ENCODE measurements at places on chromosomes 12 and 14.
A peak's percentile ranks its signal among the peaks of the same experiment; 100 is the strongest.

DNA sequence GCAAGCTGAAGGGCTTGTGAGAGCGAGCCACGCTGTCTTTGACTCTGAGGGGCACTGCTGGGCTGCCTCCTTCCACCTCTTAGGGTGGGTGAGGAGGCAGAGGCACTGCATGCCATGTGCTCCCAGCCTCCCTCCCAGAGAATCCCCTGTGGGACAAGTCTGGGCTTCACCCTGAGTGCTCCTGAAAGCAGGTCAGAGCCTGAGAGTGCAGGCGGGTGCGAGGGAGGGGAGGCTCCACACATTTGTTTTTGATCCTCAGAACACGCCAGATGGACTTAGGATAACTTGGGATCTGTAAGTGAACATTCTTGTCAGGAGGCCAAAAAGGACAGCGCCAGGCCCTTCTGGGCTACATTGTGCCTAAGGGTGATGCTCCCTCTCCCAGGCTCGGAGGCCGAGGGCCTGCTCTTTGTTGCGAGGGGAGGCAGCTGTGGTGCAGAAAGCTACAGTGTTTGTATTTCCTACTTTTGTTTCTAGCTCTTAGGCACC is 155.4 kb downstream of the TMX1 start:
- DNase-seq = peak; percentile 96

- peak; percentile 25 for DNase-seq
Observed at GRCh38 chr14:76773188-76773885, 12.1 kb downstream of the VASH1 start.

DNA sequence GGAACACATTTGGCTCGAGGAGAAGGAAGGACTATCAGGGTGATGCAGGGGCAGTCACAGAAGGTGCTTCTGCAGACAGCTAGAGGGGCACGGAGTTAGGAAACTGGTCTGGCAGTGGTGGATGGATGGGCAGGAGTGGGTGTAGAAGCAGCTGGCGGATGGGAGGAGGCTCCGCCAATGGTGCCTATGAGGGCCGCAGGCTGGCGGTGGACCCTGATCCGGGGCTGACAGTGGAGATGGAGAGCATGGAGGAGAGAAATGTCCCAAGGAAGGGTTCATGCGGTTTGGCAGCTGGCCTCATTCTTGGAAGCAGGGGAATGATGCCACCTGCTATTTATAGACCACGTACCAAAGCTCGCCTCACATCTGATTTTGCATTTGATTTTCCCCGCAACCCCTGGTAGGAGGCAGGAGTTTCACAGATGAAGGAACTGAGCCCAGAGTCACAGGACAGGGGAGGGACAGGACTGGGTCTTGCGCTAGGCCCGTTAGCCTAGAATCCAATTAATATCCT is 237.1 kb downstream of the FOXN3 start:
- DNase-seq = no peak

DNA sequence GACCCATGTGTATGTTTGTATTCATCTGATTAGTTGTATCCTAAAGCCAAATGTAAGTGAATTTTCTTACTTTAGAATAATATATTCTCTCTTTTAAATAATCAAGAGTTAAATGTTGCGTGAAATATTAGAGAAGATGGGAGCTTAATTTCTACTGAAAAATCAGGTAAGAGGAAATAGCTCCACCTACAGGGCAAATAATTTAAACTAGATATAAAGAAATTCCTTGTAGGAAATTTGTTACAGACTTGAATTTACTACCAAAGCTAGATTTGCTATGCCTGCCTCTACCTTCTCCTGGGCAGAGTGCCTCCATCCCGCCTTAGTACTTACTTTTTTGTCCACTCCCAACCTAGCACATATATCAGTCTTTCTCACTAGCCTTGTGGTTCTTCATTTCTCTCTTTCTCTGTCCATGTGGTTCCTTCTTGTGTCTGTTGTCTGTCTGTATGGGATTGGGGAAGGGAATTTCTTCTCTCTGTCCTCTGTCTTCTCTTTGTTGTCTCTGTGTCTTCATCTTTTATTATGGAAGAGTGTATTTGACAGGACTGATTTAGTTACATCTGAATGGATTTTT is 44.7 kb downstream of the PALS1 start:
- peak; percentile 52 for DNase-seq

GRCh38 chr12:61574339-61574738 is 685.9 kb upstream of the USP15 start:
- DNase-seq = no peak

DNA sequence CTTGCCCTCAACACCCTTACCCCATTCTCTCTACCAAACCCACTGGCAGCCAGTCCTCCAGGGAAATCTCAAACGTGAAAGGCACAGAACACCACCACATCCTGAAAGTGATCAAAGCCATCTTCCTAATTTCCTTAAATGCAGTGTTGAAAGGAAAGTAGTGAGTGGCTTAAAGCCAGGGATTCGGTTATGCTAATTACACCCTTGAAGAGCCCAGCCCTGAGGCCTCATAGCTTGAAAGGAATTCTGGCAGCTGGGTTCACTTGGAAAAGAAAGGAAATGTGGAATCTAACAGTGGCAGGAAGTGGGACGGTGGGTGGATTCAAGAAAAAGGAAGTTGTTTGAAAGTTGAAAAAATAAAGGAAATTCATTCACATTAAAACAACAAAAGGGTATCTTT is 73.0 kb upstream of the FICD start:
- peak; percentile 81 for DNase-seq

DNA sequence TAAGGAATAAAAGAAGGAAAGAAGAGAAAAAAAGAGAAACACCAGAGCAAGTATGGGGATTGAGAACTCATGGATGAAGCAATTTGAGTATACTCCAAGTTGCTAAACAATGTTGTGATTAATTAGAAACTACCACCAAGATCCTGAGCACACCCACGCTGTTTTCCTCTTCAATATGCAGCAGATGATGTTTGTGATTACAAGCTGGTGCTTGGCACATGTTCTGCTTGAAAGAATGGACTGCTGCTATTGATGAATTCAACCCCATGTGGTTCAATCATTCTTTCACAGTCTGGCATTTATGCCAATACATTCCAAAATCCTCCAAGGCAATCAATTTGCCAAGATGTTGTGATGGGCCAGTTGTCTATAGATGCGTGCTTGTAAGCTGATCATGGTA is 146.8 kb downstream of the SLC2A13 start:
- no peak for DNase-seq

GRCh38 chr14:96104469-96105057 is 65.4 kb downstream of the C14orf132 start:
- DNase-seq = peak; percentile 96

- DNase-seq = no peak
Observed at GRCh38 chr12:114302117-114302516, 103.8 kb downstream of the TBX5 start.

GRCh38 chr14:31207287-31207754 is 272 bp downstream of the HECTD1 start:
- DNase-seq = no peak

DNA sequence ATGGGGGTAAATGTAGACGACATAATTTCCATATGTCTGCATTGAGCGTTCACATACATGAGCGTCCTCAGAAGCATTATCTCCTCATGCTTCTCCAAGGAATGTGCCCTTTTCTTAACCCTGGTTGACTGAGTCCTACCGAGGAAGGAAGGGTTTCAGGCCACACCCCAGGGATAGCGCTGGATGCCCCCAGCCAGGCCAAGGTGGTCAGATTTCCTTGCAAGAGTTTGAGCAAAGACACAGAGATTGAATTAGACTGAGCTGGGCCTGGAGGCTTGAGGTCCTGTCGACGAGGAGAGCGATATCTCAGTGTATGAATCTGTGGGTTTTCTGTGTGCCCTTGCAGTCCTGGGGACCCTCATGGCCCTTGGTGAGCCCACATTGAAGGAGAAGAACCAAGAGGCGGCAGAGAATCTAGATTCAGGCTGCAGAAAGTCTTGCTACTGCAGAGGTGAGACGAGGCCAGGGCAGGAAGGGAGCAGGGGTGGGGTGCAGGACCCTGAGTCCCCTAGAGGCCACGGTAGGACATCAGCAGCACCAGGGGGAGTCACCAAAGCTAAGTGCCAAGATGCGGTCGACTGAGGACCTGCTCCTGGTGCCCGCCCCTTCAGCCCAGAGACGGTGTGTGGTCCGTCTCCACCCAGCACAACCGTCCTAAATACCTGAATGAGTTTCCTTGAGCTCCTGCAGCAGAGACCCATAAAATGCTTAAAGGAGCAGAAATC is 94.7 kb upstream of the DIO3 start:
- no peak for DNase-seq

GRCh38 chr14:79831195-79831892 is 380.0 kb downstream of the DIO2 start:
- no peak for DNase-seq

GRCh38 chr14:99769123-99769522 is 24.1 kb upstream of the EML1 start:
- DNase-seq = no peak

GRCh38 chr12:54159140-54159539 is 29.6 kb downstream of the SMUG1 start:
- DNase-seq = peak; percentile 96

GRCh38 chr14:62946221-62946620 is 99.0 kb downstream of the KCNH5 start:
- no peak for DNase-seq

DNA sequence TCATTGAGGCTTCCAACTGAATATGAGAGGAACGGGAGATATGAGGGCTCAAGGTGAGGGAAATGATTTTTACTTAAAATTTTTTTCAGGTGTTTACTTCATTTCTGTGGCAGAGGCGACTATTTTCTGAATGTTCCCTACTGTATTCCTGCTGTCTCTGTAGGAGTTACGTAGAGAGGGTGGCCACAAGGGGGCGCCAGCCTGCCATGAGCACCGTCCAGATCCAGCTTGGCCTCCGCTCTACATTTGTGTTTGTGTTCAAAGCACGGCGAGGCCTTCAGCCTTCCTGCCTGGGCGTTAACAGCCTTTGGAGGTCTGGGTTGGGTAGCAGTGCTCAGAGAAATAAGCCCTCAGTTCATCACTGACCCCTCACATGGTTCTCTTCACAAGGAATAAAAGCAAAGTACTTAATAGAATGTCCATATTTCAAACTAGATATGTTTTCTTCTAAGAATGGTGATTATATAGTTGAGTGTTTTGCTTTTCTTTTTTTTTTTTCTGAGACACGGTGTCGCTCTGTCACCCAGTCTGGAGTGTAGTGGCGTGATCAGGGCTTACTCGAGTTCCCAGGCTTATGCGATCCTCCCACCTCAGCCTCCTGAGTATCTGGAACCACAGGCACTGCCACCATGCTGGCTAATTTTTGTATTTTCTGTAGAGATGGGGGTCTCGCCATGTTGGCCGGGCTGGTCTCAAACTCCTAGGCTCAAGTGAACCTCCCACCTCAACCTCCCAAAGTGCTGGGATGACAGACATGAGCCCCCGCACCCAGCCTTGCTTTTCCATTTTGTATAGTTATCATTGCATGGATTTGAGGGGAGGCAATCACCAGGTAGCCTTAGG is 22.3 kb downstream of the CKB start:
- DNase-seq = peak; percentile 91

- no peak for DNase-seq
Observed at GRCh38 chr12:9753498-9753897, 7.2 kb downstream of the CD69 start.

GRCh38 chr12:71400481-71400880 is 39.1 kb upstream of the LGR5 start:
- DNase-seq = no peak

- no peak for DNase-seq
Observed at GRCh38 chr12:50932787-50933280, 19.5 kb upstream of the HIGD1C start.

GRCh38 chr12:117836476-117836875 is 132.3 kb downstream of the KSR2 start:
- DNase-seq = no peak

- DNase-seq = no peak
Observed at GRCh38 chr14:106493962-106494823, 967.8 kb downstream of the TMEM121 start.
